Iris pigment epithelial cell (primary cell): ENCODE measurements at places on chromosomes 12 and 14.
A peak's percentile ranks its signal among the peaks of the same experiment; 100 is the strongest.

DNA sequence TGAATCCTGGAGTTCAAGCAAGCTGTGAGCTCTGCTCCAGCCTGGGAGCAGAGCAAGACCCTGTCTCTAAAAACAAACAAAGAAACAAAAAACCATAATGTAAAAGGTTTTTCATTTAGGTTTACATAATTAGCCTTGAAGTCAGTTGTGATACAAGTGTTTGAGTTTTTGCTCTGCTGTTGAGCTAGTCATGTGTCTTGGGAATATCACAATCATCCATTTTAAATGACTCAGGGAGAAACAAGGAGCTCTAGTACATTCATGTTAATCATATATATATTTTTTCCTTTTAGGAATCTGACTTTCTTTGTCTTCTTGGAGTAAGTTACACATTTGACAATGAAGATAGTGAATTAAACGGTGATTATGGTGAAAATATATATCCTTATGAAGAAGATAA is 12.9 kb downstream of the MIA2 start:
- DNase-seq, result peak; percentile 14

GRCh38 chr12:76143343-76144244 is 59.1 kb upstream of the NAP1L1 start:
- no peak for DNase-seq

DNA sequence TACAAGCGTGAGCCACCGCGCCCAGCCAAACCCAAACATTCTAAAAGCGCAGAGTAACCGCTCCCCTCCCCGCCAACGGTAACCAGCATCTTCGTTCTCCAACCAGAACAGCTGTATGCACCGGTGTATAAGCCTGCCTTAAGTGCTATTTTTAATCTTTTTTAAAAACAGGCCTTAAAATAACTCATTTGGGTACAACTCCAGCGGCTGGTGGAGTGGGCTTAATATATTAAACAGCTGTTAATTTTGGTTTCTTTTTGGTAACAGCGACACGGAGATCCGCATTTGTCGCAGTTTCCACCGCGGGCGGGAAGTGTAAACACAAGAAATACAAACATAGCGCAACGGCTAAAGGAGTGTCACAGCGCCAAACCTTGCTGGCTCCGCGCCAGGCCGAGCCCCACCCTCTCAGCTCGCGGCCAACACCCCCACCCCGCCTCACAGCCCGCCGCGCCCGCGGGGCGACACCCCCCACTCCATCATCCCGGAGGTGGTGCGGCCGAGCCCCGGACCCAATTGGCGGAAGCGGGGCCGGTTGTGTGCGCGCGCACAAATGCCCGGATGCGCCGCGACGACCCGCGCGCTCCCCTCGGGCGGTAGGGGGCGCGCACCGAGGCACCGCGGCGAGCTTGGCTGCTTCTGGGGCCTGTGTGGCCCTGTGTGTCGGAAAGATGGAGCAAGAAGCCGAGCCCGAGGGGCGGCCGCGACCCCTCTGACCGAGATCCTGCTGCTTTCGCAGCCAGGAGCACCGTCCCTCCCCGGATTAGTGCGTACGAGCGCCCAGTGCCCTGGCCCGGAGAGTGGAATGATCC is at the start of gene MDM2:
TSS of gene MDM2 (plus strand) at position 602 of the 812 bp plus-strand sequence. CDS start 301 bp downstream, outside the sequence.
- DNase-seq, result peak; percentile 87

GRCh38 chr12:101839324-101840283 is 8.8 kb upstream of the GNPTAB start:
- DNase-seq, result peak; percentile 66

- peak; percentile 27 for DNase-seq
Observed at GRCh38 chr12:93376436-93377251, 1.1 kb upstream of the NUDT4 start.

DNA sequence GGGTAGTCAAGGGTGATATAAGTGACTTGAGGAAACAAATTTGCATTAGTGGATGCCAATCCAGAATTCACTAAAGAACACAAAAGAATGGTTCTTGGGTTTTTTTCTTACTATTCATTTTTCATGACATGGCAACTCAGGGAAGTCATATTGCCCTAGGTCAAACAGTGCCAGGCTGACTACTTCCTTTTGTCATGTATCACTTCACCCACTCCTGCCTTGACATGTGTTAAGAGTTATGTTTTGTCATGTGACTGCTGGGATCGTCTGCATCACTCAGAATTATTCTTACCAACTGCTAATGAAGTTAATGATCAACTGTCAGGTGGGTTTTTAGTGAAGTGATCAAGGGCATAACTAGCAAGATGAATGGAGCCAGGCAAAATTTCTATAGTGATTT is 74.2 kb downstream of the PRORP start:
- no peak for DNase-seq

DNA sequence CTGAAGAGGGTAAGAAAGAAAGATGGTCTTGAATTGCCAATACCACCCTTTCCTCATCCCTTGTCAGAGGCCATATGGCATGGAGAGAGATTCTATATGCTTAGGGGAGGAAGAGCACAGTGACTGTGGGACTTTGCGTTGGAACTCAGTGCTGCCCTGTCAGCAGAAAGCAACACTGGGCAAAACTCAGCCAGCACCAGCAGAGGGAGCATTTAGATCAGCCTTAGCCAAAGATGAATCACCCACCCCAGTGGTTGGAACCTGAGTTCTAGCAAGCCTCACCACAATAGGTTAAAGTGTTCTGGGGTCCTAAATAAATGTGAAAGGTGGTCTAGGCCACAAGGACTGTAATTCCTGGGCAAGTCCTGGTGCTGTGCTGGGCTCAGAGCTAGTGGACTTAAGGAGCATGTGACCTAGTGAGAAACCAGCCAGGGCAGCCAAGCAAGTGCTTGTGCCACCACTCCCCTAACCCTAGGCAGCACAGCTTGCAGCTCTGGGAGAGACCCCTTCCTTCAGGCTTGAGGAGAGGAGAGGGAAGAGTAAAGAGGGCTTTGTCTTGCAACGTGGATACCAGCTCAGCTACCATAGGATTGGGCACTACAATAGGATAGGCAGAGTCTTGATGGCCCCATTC is 11.4 kb upstream of the BCAT1 start:
- DNase-seq, result peak; percentile 75

GRCh38 chr12:126182619-126183236 is 1117.5 kb downstream of the AACS start:
- no peak for DNase-seq

DNA sequence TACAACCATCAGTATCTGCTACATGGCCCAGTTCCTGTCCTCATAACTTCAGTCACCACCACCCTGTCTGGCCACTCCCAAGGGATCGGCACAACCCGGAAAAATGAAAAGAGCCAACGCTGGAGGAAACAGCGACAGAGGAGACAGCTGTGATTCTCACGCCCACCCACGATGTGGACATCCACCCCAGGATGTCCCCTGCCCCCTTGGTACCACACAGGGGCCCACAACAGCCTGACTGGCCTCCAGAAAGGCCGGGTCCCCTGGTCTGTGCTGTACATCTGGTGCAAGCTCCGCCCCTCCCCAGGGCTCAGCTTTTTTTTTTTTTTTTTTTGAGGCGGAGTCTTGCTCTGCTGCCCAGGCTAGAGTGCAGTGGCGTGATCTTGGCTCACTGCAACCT is 12.5 kb downstream of the RPS6KL1 start:
- DNase-seq, result no peak

- DNase-seq, result no peak
Observed at GRCh38 chr12:82146740-82147139, 211.4 kb downstream of the CCDC59 start.

- peak; percentile 11 for DNase-seq
Observed at GRCh38 chr14:81221579-81222102, 882 bp upstream of the GTF2A1 start.

DNA sequence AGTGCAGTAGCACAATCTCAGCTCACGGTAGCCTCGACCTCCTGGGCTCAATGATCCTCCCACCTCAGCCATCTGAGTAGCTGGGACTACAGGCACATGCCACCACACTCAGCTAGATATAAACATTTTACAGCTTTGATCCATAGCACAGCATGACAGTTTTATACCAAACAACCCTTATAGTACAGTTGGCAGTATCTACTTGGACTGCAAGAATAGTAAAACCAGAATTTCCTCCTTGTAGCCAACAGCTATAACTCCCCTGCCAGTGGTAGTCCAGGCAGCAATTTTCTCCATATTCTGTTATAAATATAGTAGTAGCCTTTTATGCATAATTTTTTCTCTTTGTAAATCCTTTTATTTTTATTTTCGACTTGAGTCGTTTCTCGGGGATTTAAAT is 317.0 kb downstream of the FUT8 start:
- DNase-seq, result no peak

DNA sequence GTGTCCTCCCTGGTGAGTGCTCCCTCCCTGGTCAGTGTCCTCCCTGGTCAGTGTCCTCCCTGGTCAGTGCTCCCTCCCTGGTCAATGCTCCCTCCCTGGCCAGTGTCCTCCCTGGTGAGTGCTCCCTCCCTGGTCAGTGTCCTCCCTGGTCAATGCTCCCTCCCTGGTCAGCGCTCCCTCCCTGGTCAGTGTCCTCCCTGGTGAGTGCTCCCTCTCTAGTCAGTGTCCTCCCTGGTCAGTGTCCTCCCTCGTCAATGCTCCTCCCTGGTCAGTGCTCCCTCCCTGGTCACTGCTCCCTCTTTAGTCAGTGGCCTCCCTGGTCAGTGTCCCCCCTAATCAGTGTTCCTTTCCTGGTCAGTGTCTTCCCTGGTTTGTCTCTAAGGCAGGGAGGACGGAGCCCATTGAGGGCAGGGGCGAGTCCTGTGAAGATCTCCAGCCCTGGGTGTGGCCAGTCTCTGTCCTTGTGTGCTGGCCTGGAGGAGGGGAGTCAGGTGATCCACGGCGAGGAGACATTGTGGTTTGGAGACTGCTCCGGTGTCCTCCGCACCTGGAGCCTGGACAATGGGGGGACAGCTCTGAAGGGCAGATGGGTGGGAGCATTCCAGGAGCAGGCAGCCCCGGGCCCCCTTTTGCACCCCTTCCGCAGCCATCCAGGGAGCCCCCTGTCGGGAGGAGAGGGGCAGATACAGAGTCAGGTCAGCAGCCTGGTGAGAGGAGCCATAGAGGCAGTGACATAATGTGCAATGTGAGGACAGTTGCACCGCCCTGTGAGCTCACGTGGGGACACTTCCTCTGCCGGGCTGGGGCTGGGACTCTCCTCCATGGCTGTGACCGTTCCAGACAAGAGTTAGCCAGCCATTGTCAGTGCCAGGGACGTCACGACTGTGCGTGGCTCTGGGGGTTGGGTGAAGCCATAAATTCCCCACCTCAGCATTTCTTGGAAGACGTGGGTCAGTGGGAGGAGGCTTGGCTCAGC is 93.4 kb downstream of the ADGRD1 start:
- DNase-seq, result no peak

DNA sequence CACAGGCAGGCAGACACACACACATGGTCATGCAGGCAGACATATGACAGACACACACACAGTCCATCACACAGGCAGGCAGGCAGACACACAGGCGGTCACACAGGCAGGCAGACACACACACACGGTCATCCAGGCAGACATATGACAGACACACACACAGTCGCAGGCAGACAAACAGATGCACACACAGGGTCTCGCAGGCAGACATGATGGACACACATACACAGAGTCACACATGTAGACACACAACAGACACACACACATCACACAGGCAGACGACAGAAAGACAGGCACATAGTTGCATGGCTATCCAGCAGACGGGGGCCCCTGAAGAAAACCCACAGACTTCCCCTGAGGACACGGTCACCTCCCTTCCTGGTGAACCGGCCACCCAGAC is 135.4 kb downstream of the NCOR2 start:
- no peak for DNase-seq

- DNase-seq, result no peak
Observed at GRCh38 chr14:69358233-69358963, 39.7 kb downstream of the ERH start.

- peak; percentile 47 for DNase-seq
Observed at GRCh38 chr14:103724116-103724515, 8.5 kb downstream of the ZFYVE21 start.

- no peak for DNase-seq
Observed at GRCh38 chr14:67539116-67539515, 6.0 kb downstream of the PLEKHH1 start.

DNA sequence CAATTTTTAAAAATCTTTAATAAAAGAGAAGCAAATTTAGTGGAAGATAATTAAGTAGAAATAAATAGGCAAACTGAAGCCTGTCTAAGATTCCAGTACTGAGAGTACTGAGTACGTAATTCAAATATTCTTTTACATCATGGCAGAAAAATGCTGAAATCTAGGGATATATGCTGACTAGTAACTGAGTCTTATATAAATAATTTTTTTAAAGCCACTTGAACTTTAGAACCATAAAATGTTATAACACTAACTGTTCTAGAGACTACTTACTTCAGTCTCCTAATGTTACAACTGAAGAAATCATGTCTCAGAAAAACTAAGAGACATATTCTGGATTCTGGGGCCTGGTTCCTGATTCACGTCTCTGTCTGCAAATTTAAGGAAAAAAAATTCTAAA is 230.6 kb upstream of the PLEKHG7 start:
- DNase-seq, result peak; percentile 60

DNA sequence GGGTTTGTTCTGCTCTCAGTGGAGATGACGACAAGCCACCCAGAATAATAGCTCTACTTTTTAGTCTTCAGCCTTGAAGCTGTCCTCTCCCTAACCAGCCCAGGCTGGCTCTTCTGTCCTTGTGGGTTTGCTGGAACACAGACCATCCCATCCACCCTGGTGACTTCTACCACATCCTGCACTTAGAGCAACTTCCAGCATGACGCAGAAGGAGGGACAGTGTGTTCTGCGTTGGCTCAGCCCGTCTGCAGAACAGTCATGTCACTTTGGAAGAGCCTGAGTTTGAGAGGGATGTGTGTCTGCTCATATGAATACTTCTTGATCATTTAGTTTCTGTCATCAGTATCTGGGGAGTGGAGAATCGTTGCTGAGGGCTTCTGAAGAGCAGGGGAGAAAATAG is 198.0 kb downstream of the CACNA1C start:
- no peak for DNase-seq

GRCh38 chr12:10624605-10625004 is 11.2 kb upstream of the MAGOHB start:
- no peak for DNase-seq

DNA sequence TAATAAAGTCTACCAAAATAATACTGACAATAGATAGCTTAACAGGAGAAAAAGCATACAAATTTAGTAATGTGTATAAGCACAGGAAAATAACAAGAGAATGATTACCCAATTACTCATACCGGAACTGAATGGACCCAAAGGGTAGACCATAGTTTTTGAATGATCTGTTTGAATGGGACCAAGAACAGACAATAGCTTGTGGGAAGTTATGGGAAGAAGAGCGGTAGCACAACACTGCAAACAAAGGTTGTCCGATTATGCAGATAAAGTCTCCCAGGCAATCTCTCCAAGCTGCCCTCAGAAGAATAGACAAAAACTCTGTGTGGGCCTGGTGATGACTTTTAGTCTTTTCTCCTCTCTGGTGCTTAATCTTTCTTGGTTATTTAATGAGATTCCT is 96.6 kb upstream of the NEDD1 start:
- no peak for DNase-seq

DNA sequence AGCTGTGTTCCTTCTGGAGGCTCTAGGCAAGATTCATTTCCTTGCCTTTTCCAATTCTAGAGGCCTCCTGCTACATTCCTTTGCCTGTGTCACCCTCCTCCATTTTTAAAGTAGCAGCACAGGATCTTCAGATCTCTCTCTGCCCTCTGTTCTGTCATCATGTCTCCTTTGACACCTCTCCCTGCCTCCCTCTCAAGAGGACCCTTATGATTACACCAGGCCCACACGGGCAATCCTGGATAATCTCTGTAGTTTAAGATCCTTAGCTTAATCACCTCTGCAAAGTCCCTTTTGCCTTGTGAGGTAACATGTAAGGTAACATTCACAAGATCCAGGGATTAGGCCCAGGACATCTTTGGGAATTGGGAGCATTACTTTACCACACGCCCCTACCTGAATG is 155.2 kb downstream of the SYNE2 start:
- no peak for DNase-seq
